ENCODE measurements at places on chromosomes 12 and 14.

DNA sequence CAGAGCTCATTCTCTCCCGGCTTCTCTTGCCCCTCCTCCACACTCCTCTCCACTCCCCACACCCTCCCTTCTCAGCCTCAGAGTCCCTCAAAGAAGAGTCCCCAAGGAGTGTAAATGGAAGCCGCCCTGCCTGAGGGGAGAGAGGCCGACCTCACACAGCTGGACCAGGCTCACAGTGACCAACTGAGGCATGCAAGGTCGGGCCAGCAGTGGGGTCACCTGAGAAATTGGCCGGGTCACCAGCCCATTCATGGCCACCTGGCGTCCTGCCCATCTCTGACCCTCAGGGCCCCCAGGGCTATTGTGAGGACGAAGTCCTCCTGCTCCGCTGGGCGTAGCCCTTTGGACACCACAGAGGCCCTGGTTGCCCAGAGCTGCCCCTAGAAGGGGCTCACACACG, 49.5 kb upstream of the NUAK1 start:
- no peak for DNase-seq

GRCh38 chr14:52026017-52026660, 36.8 kb downstream of the RTRAF start:
- DNase-seq = no peak

GRCh38 chr12:108640802-108641445, 7.2 kb upstream of the SELPLG start:
- DNase-seq = peak; percentile 59

DNA sequence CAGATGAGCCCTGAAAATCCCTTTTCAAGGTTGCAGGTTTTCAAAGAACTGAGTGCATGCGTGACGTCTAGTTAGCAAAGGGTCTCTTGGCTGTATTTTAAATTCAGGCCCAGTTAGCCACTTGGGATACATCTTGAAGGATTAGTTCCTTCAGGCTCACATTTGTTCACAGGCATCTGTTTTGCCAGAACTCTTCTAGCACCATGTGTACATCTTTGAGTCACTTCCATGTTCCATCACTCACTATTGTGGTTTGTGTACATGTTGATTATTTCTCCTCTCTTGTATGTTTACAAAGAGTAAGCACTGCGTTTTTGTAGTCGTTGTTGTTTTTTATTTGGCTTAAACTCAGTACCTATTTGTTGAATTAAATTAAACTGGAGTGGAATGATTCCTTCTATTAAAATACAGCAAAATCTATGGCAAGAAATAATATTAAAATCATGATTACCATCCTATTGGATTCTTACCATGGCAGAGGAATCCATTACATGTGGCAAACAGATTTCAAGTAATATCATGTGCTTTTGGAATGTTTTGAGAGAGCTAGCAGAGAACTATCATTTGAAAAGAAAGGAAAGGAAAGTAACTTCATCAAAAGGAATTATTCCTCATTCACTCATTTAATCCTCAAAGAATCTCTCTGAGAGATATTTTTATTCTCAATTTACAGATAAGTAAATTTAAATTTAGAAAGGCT, 438.9 kb upstream of the FAR2 start:
- DNase-seq = no peak

DNA sequence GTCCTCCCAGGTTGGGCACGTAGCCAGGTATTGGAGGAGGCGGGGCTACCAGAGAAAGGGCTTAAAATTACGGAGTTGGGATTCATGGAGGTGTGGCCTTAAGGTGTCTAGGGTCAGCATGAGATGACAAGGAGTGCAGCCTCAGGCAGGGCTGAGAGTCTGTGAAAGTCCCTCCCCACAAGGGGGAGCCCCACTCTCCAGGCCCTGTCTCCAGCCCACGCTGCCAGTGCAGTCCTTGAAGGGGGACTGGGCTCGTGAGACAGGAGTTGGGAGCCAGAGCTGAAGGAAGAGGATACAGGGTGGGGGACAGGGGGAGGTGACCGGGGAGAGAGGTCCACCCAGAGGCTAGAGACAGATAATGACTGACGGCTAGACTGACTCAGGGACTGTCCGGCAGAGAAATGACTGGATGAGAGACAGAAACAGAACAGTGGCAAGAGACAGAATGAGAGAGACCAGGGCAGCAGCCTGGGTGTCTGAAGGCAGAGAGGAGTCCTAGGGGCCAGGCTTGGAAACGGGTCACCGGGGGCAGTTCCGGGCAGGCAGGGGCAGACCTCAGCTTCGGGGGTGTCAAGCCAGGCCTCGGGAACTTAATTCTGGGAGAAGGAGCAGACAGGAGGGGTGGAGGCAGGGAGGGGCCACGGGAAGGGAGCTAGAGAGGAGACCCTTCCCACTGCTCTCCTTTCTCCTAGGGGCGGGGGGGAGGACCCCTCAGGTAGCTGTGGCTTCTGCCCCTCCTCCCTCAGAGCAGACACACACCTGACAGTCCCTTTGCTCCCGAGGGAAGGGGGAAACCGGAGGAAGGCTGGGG, 970 bp downstream of the CDH24 start:
- DNase-seq = peak; percentile 65

GRCh38 chr14:62501021-62501750, 544.1 kb downstream of the KCNH5 start:
- no peak for DNase-seq

DNA sequence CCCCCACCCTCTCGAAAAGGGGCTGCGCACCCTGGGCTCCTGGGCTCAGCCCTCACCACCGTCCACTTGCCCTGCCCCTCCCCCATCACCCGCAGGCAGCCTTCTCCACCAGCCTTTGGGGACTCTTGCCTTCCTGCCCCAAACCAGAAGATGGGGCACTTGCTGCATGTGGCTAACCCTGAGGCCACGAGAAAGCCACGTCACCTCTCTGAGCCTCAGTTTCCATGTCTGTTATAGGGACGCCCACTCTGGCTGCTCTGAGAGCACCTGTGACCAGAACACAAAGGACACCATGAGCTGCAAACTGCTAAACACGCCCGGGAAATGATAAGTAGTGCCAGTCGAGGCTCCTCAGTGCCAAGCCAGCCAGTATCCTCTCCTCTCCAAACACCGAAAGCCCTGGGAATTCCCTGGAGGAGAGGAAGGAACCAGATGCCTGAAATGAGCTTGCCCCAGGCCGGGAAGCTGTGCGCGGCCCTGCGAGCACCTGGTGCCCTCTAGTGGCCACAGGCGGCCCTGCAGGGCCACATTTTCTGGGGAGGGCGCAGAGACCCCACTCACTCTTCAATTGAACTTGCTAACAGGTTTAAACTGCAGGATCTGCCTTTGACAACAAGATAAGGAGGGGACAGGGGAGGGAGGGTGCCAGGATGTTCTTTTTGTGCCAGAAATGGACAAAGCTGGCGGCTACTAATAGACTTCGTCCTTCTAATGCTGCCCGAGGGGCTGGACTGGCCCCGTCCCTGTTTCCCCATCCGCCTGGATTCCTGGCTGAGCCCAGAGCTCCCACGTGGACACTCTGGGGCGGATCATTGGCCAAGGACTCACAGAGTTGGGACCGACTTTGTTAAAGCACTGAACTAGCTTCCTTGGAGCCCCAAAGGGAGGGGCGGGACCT, 10.2 kb upstream of the SERPINA9 start:
- DNase-seq = peak; percentile 58

DNA sequence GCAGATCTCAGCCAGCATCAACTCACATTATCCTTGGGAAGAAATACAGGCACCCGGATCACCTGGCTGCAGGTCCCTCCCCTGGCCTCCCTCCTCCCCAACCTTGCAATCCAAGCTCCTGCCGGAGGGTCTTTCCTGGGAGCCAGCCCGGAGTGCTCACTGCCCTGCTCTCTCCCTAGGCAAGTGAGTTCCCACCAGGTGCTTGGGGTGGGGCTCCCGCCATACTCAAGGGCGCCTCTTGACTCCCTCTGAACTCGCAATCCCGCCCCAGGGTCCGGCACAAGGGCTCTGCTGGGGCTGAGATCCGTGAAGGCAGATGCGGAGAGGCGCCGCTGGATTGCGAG, 1.2 kb upstream of the CEP170B start:
- DNase-seq = no peak

- no peak for DNase-seq
Observed at GRCh38 chr12:65305346-65305950, 27.0 kb downstream of the MSRB3 start.

DNA sequence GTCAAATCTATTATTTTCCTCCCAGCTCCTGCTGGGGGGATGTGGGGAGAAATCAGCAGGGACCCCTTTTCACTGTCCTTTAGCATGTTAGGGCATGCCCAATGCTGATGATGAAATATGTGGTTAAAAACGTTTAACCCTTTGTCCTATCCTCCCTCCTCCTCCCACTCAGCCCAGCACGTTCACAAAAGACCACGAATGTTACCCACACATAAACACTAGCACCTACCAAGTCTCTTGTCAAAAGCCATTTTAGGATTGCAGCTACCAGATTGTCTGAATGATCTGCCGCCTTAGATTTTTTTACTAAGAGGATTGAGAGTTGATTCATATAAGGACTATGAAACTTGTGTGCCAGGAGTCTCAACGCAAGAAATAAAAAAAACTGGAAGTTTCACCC, 70.4 kb downstream of the TBK1 start:
- peak; percentile 43 for DNase-seq

GRCh38 chr14:41634286-41634685, 27.6 kb downstream of the LRFN5 start:
- DNase-seq = no peak

DNA sequence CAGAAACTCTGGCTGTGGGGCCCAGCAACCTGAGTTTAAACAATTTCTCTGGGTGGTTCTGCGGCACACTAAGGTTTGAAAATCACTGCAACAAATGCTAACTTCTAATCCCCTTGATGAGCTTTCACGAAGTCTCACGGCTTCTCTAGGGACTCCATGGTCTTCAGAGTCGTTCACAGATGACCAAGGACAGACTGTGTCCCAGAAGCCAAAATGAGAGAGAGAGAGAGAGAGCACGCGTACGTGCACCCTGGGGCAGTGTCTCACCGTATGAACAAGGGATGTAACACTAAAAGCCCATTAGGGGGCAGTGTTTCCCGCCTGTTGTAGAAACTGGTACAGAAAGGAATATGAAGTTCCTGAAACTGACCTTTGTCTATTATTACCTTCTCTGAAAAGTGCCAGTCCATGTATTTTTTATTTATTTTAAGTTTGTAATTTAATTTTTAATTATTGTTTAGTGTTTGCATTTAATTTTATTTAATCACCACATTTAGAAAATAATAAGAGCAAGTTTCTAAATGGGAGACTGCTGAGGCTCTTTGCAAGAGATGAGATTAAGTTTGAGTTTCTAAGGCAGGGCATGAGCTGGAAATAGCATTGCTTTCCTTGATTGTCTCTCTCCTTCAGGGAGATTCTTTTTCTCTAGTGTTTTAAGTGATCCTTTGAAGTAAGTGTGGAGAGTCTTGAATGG, 3.4 kb downstream of the APOLD1 start:
- DNase-seq = peak; percentile 88

DNA sequence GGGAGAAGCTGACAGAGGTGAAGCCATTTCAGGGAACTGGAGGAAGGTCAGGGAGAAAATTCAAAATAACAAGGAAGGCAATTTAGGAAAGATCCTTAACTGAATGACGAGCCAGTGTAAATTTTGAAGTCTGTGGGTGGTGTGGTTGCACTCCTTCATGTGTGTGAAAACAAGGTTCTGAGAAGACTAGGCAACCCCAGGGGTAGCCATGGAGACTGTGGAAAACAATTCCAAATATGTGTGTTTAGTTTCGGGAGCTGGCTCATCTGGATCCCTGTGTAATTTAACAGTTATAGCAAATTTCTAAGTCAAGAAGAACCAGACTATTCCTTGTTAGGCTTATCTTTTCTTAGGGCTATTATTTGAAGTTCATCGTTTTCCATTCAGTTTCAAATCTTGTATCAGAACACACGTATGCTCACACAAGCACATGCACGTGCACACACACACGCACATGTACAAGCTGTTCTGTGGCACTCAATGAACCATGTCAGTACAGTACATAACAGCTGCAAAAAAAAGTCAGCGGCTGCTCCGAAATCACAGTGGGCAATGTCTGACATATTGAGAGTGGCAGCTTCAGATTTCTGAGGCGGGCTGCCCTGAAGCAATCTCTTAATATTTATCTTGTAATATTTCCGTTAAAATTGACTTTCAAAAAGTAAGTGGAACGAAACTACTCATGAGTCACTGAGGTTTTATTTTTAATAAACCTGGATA, 411.2 kb downstream of the AEBP2 start:
- DNase-seq = peak; percentile 38

- DNase-seq = no peak
Observed at GRCh38 chr14:92440345-92441003, 73.1 kb upstream of the RIN3 start.

Data from fibroblast of pulmonary artery (primary cell).